ENCODE measurements at places on chromosomes 12 and 14.
A peak's percentile ranks its signal among the peaks of the same experiment; 100 is the strongest.

- DNase-seq: no peak
Observed at GRCh38 chr14:63465347-63465746, 77.8 kb downstream of the PPP2R5E start.

GRCh38 chr14:74965486-74966153, 10.2 kb upstream of the PGF start:
- no peak for DNase-seq

DNA sequence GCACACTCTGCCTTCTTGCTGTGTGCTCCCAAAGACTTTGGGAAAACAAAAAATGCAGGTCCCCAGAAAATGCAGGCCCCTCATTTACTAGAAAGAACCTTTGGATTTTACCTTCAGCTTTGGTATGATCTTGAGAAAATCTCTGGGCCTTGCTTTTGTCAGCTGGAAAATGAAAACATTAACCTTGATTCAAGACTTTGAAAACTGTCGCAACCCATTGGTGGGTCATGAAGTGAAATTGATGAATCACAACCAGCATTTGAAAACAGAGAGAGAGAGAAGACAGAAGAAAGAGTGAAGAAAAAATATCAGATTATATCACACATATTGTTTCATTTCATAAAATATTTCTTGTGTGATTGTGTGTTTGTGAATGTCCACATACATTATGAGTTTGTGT, 322.5 kb downstream of the ZFP36L1 start:
- DNase-seq: no peak

DNA sequence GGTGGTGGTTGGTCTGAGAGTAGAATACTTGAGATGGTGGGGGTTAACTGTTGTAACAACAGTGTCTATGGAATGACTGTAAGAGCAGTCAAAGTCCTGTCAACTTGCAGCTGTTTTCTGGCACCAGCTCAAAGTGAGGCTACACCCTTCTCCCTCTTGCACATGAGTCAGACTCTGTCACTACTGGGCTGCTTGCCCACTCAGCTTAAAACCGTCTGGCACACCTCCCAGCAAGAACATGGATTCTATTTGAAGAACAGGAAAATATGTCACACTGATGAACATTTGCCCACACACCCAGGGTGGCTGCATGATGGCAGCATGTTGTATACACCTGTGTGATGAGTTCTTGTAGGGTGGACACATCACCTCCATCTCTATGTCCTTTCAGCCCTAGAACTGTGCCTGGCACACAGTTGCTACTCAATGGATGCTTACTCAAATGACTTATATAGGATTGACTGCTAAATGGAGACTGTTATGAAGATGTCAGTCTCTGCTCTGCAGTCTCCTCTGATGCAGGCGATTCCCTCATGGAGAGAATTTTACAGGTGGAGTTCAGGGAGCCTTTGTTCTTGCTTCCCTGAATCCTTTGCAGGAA, 19.3 kb upstream of the SERPINA6 start:
- peak; percentile 60 for DNase-seq

Measured in NCI-H774 (cell line).